Stimulated activated CD4-positive, alpha-beta T cell treated with anti-CD3 and anti-CD28 coated beads, Interleukin-12 subunit alpha, Interleukin-12 subunit beta, amount 100 ng/mL, for 4 hours (primary cell): ENCODE measurements at places on chromosomes 2 and 18.

GRCh38 chr2:14654835-14655282 is 22.3 kb downstream of the LRATD1 start:
- no peak for DNase-seq

GRCh38 chr18:26091047-26091630 is 726 bp upstream of the SS18 start:
- no peak for DNase-seq

GRCh38 chr2:64141674-64142405 is 2.4 kb downstream of the PELI1 start:
- no peak for DNase-seq

DNA sequence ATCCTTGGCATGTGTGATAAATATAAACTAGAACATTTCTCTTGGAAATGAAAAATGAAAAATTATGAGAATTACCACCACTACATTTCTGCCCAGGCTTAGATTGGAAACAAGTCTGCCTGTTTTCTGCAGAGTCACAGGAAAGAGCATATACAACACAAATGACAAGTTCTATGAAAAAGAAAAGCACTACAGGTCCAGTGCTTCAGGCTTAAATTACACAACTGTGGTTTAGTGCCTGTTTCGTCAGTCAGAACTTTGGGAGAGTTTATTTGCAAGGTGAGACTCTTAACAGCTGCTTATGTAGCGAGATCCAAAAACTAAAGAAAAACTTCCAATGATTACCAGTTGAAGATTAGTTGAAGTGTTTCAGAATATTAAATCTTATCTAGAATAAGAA is 68.9 kb downstream of the RTN4 start:
- no peak for DNase-seq

- DNase-seq, result no peak
Measured at GRCh38 chr2:1843646-1844045, 99.3 kb upstream of the PXDN start.

GRCh38 chr2:54818226-54818625 is 94.8 kb downstream of the EML6 start:
- DNase-seq, result no peak

- DNase-seq, result no peak
Measured at GRCh38 chr2:194104687-194105086, 1552.3 kb upstream of the SLC39A10 start.

DNA sequence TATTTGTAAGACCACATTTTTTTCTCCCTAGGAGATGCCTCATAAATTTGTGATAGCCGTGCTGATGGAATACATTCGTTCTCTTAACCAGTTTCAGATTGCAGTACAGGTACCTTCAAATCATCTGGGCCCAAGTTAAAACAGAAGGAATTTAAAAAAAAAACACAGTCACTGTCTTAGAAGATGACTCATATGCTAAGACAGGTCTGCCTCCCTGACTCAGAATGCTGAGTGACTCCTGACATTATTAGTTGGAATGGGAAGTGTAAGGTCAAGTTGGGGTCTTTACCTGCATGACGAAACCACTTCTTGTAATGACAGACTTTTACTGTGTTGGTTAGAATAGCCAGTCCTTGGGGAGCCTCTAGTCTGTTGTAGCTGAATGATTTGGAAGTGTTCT is 26.3 kb downstream of the RMC1 start:
- no peak for DNase-seq

GRCh38 chr2:104026725-104027124 is 827.2 kb upstream of the POU3F3 start:
- no peak for DNase-seq
